ENCODE measurements at places on chromosomes 1 and 21.

DNA sequence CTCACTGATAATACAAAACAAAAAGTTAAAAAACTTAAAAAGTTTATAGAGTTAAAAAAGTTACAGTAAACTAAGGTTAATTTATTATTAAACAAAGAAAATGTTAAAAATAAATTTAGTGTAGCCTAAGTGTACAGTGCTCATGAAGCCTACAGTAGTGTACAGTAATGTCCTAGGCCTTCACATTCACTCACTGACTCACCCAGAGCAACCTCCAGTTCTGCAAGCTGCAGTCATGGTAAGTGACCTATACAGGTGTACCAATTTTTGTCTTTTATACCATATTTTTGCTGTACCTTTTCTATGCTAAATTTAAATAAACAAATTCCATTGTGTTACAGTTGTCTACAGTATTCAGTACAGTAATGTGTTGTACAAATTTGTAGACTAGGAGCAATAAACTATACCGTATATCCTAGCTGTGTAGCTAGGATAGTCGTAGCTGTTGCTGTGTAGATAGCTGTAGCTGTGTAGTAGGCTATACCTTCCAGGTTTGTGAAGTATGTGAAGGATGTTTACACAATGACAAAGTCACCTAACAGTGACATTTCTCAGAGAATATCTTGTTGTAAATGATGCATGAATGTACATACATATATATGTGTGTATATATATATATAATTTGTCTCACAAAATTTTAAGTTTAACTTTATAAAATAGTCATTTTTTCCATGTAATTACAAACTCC, 140.2 kb downstream of the TGFB2 start:
- no peak for DNase-seq

DNA sequence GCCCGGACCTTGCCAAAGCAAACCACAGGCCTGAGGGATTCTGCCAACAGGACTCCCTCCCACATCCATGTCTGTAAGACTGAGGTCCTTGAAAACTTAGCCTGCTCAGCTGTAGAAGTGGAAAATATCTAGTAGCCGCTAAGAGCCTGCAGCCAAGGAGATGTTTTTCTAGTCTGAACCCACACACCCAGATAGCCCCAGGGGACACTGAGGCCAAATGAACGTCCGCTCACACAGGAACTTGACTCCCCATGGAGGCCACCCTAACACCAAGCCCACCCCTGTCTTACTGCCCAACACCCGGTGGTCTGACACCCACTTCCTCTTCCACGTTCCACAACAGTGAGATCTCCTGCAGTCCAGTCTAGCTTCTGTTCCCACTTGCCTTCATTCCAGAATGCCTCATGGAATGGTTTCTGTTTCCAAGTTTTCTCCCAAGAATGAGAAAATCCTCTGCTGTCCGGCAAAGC, 174.8 kb downstream of the PLPP3 start:
- DNase-seq = no peak

- DNase-seq = no peak
These were observed 147.2 kb downstream of the CHD1L start for GRCh38 chr1:147389532-147390184.

DNA sequence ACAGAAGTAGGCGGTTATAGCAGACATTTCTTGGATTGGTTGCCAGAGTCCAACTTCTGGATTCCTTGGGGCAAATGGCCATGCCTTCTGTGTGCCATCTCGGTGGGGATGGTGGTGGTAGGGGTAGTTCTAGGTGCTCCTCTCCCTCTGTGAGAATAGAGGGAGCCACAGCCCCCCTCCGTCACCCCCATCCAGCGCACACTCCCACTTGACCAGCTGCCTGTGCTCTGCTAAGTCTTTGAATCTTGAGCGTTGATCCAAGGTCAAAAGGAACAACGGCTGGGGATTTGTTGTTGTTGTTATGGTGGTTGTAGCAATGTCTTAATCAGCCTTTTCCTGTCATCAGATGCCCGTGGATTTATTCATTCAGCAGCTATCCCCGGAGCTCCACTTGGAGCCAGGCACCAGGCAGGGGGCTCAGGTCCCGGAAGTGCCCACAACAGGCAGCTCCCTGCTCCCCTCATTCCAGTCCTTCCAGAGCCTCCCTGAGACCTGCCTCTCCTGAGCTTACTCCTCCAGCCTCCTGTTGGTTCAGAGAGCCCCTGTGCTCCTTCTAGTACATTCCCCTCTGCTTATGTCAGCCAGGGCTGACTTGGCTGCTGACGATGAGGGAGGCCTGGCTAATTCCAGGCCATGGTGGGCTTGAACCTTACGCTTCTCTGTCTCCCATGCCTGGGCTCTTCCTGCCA, 146.6 kb upstream of the WNT4 start:
- peak; percentile 37 for DNase-seq

- no peak for DNase-seq
These were observed 14.4 kb downstream of the ILDR2 start for GRCh38 chr1:166960858-166961474.

- no peak for DNase-seq
These were observed 82.0 kb downstream of the UBIAD1 start for GRCh38 chr1:11354893-11355553.

DNA sequence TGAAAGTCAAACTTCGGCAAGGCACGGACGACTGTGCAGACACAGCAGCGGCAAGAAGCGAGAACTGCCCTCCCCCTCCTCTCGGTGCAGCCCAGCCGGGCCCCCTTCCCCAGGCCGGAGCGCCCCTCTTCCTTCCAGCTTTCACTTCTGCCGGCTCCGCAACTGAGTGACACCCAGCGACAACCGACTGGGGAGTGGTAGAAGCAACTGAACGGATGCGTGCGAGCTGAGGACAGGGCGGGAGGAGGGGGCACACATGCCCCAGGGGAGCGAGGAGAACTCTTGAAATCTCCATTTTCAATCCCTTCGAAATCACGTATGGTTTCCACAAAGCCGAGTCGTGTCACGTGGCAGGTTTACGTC, 146.6 kb downstream of the PGBD5 start:
- no peak for DNase-seq

GRCh38 chr1:245810181-245810769, 655.5 kb downstream of the KIF26B start:
- DNase-seq = no peak
